ENCODE measurements at places on chromosomes 11 and 22. TPM values are rescaled to one million over a fixed set of nuclear protein-coding genes. Genes with fewer than 3 reads are reported as not detected.

Gene FAM89B
- 22.1 TPM for total RNA-seq

Gene SERPING1
- 0.56 TPM for total RNA-seq

Gene SLC17A6
- total RNA-seq, result not detected

Gene GLYATL2
- total RNA-seq, result not detected

Gene CABP7
- under 0.01 TPM for total RNA-seq

All from endothelial cell of coronary artery (primary cell).